ENCODE measurements at places on chromosomes 3 and 15. TPM values are rescaled to one million over a fixed set of nuclear protein-coding genes. Genes with fewer than 3 reads are reported as not detected.

TM4SF18 gene
- 4.6 TPM for total RNA-seq

ACVR2B gene
- 5.9 TPM for total RNA-seq

LRRC31 gene
- 1.5 TPM for total RNA-seq

ST8SIA2 gene
- not detected for total RNA-seq

KNL1 gene
- total RNA-seq: 2.4 TPM

SCAANT1 gene
- total RNA-seq: not detected

CXCR6 gene
- total RNA-seq: 1.2 TPM

CD200 gene
- not detected for total RNA-seq

ADAMTS17 gene
- total RNA-seq: 24.0 TPM

SRGAP3 gene
- 3.6 TPM for total RNA-seq

TRA2B gene
- 38.7 TPM for total RNA-seq

CACNA2D2 gene
- total RNA-seq: 0.13 TPM

ACKR2 gene
- total RNA-seq: 28.7 TPM

LAMB2 gene
- 158 TPM for total RNA-seq

SLC22A13 gene
- 0.16 TPM for total RNA-seq

KLHL6 gene
- 0.59 TPM for total RNA-seq

ANKRD34C gene
- not detected for total RNA-seq

ITGA11 gene
- 0.97 TPM for total RNA-seq

BDH1 gene
- 366 TPM for total RNA-seq

GRIP2 gene
- total RNA-seq: 0.44 TPM

Measured in right lobe of liver (tissue), 6 donors.